ENCODE measurements at places on chromosomes 1 and 21. TPM values are rescaled to one million over a fixed set of nuclear protein-coding genes. Genes with fewer than 3 reads are reported as not detected.

- no peak for DNase-seq
Measured at GRCh38 chr1:45051005-45051772, 39.1 kb downstream of the UROD start.

DHX9 gene
- 291 TPM for polyA plus RNA-seq

GRCh38 chr1:202615501-202616354 lies 94.5 kb downstream of the SYT2 start:
- no peak for DNase-seq

E2F2 gene
- 5.6 TPM for polyA plus RNA-seq

DNA sequence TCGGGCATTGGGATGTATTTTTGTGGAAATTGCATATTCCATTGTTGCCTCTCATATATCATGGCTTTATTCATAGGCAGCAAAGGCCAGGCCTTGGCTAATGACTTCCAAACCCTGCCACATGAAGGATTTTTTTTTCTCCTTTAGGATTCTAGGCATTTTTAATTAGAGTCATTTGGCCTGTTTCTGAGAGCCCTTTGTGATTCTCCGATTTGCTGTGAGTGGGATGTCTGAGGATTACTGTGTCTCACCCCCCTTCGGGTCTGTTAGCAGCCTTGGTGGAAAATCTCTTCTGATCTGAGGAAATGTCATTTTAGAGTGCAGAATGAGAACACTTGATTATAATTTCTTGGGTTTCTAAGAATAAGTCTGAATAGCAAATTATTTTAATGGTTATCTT lies 253.5 kb downstream of the NTNG1 start:
- DNase-seq = no peak

DNA sequence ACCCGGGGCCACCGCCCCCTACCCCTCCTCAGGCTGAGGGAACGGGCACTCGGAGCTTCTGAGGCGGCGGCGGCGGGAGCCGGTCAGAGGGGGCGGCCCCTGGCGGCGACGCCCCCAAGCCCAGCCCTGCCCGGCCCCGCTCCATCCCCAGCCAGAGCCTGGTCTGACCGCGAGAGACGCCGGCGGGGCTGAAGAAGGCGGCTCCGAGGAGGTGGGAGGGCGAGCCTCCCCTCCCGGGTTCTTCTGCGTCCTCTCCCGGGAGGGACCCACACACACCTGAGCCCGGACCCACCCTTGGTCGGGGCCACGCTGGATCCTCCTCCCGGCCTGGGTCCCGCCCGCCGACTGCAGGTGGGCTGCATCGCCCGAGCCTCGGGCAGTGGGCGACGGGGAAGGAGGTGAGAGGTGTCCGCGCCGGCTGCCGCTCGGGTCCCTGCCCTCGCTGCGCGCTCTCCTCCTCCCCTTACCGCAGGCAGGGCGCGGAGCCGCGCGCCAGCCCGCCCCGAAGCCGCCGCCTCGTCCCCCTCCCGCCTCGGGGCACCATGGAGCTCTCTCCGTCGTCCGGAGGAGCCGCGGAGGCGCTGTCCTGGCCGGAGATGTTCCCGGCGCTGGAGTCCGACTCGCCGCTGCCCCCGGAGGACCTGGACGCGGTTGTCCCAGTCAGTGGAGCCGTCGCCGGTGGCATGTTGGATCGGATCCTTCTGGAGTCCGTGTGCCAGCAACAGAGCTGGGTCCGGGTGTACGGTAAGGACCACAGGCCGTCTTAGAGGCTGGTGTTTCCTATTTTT lies at the start of gene RASAL2:
RASAL2 (plus strand) TSS at position 154 of the 788 bp plus-strand sequence; CDS start at position 543, 389 bp downstream.
- peak; percentile 37 for DNase-seq

DNA sequence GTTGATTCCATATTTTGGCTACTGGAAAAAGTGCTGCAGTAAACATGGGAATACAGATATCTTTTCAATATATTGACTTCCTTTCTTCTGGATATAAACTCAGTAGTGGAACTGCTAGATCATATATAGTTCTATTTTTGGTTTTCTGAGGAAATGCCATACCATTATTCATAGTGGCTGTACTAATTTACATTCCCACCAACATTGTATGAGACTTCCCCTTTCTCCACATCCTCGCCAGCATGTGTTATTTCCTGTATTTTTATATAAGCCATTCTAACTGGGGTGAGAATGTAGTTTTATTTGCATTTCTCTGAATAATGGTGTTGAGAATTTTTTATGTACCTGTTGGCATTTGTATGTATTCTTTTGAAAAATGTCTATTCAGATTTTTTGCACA lies 385.2 kb downstream of the NUF2 start:
- no peak for DNase-seq

GRCh38 chr1:26887125-26887524 lies 3.0 kb downstream of the GPN2 start:
- no peak for DNase-seq

GRCh38 chr1:149978547-149979023 lies 31.9 kb downstream of the OTUD7B start:
- DNase-seq = no peak

DNA sequence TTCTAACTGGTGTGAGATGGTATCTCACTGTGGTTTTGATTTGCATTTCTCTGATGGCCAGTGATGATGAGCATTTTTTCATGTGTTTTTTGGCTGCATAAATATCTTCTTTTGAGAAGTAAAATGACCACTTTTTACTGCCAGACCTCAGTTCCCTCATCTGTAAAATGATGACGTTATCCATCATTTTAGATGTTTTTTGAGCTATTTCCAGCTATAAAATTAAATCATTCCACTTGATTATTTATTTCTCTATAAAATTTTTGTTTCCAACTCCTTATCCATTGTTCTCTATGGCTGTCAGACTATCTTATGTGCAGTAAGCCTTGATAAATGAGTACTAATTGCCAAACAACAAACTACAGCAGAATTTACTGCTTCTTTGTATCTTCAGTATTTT lies 33.2 kb downstream of the RGS5 start:
- no peak for DNase-seq

DNA sequence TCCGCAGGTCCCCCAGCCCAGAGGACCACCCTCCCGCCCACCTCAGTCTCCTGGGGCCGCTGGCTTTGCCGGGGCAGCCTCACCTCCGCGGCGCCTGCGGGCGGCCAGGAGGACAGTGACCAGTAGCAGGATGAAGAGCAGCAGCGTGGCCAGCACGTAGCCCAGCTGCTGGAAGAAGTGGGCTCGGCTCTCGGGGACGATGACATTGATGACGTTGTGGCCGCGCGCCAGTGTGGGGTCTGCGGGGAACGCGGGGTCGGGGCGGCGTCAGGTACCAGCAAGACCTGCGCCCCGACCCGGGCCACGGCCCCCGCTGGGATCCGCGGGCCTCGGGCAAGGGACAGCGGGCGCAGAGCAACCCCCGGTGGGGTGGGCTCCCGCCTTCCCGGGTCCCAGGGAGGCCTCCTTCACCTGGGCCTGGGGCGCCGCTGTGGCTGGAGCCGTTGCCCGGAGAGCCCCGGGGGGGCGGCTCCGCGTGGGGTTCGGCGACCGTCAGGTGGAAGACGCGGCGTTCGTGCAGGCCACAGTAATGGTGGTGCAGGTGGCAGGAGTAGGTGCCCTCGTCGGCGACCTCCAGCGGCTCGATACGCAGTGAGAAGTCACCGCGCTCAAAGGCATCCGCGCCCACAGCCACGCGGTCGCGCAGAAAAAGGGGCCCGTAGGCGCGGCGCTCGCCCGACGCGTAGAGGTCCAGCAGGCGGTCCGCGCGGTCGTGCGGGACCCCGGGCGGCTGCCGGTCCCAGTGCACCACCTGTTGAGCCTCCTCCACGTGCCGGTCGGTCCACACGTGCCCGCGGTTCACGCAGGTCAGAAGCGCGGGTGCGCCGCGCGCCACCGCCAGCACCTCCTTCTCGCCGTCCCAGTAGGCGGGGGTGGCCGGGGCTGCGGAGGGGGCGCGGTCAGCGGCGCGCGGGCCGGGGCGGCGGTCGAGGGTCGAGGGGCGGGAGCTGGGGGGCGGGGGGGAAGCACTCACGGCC lies 3.8 kb downstream of the MXRA8 start:
- DNase-seq = no peak

SEC16B gene
- 6.0 TPM for polyA plus RNA-seq

LCE2B gene
- not detected for polyA plus RNA-seq

GRCh38 chr1:227906550-227907071 lies 41.1 kb downstream of the WNT9A start:
- no peak for DNase-seq

CLDN17 gene
- polyA plus RNA-seq = not detected

GRCh38 chr1:48916130-48917069 lies 139.7 kb upstream of the BEND5 start:
- DNase-seq = peak; percentile 32

ACKR1 gene
- polyA plus RNA-seq = 2.5 TPM

DNA sequence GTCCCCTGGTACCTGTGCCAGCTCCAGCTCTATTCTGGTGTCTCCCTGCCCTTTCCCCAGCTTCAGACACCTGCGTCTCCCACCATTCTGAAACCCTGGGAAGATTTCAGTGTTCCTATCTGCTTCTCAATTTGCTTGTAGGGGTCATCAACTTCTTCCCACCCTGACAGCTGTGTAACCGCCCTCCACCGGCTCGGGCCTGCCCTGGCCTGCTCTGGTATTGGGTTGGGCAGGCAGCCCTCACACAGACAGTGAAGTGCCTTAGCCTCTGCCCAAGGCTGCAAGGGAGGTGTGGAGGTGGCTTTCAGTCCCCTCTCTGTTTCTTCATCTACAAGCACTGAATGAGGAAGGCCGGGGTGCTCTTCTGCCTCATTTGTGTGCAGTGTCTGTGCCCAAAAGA lies 97.2 kb downstream of the LAMC2 start:
- no peak for DNase-seq

DNA sequence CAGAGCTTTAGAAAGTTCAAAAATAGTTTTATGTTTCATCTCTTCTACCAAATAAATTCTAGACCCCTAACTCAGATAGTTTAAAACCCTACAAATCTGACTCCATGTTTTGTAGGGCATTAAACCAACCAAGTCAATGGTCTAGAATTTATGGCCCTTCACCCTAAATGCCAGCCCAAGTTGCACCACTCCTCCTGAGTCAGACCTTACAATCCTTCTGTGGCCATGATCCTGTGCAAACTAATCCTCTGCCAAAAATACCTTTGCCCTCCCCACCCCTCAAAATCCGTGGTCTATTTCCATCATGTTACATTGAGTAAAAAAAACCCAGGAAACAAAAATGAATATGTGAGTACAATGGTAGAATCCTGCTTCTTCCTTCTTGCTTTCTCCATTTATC lies 179.3 kb downstream of the NR5A2 start:
- DNase-seq = no peak

- no peak for DNase-seq
Measured at GRCh38 chr1:151711044-151711800, 5.4 kb downstream of the CELF3 start.

PPIAL4G gene
- polyA plus RNA-seq = 0.09 TPM

TRIM46 gene
- polyA plus RNA-seq = 2.9 TPM

DNA sequence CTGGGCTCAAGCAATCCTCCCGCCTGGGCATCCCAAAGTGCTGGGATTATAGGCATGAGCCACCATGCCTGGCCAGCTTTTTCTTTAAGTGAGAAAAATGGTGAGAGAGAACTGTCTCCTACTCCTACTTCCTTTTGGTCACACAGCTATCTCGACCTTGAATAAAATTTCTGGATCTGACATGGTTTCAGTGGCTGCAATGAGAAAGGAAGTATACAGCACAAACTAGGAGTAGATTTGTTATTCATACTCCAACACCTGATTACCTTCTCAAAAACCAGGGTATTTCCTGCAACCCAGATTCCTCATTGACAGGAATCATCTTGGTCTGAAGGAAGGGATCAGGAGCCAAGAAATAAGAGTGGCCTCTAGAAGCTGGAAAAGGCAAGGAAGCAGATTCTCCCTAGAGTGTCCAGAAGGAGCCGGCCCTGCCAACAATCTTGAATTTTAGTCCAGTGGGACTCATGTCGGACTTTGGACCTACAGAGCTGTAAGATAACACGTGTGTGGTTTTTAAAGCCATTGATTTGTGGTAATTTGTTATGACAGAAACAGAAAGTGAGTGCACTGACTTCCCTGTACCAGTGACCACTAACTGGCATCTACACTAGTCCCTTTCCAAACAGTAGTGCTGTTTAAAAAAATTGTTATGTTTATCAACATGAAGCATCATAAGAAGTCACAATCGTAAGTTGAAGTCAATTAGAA lies 516.6 kb downstream of the SMYD3 start:
- DNase-seq = no peak

GRCh38 chr1:165629848-165630628 lies 996 bp upstream of the MGST3 start:
- DNase-seq = no peak

KCNA3 gene
- polyA plus RNA-seq = 0.14 TPM

- DNase-seq = no peak
Measured at GRCh38 chr1:184906761-184907160, 67.5 kb downstream of the NIBAN1 start.

GRCh38 chr1:110634455-110635311 lies 28.5 kb upstream of the KCNA2 start:
- DNase-seq = peak; percentile 30

- no peak for DNase-seq
Measured at GRCh38 chr1:53641481-53642214, 97.3 kb downstream of the GLIS1 start.

GRCh38 chr1:119887427-119887826 lies 8.9 kb downstream of the ADAM30 start:
- no peak for DNase-seq

ATP6V1G3 gene
- 4.9 TPM for polyA plus RNA-seq

GRCh38 chr1:21823980-21824702 lies 12.1 kb downstream of the LDLRAD2 start:
- DNase-seq = no peak

AGMAT gene
- 31.0 TPM for polyA plus RNA-seq

DNA sequence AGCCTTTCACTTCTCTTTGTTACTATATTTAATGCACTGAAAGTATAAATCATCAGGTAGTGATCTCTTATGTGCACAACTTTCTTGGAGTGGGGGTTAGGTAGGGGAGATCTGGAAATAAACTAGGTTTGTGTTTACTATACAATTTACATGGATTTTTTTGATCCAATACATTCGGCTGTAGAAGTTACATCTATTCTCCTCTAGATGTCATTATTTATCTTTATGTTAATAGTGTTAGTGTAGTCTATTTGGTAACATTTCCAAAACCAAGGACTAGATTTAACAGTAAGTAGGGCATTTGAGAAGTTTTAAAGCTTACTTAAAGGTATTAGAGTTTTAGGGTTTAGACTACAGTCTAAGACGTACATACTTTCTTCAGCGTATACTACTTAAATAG lies 5.4 kb downstream of the VPS45 start:
- DNase-seq = no peak

DNA sequence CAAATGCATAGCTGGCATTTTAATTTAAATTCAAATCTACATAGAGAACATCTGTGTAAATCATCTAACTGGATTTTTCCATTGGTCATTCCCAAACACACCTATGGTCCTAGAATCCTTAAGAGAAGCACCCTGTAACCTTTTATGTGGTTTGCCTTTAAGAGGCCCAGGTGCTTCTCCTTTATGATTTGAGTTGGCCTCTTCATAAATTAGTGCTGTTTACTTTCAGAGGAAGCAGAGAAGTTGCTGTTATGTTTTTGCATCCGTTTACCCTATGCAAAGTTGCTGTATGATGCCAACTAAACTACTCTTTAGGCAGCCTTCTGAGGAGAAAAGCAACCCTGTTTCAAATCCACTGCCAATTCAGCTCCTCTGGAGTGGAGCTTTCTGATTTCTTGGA lies 193.8 kb downstream of the HS2ST1 start:
- DNase-seq = no peak

GRCh38 chr1:204859861-204860267 lies 10.8 kb upstream of the NFASC start:
- no peak for DNase-seq
